ENCODE measurements at places on chromosomes 5 and 9.

- peak; percentile 91 for DNase-seq
Observed at GRCh38 chr5:157665467-157666070, 5.8 kb upstream of the C5orf52 start.

GRCh38 chr9:17870722-17871121 is 291.9 kb downstream of the SH3GL2 start:
- DNase-seq, result no peak

DNA sequence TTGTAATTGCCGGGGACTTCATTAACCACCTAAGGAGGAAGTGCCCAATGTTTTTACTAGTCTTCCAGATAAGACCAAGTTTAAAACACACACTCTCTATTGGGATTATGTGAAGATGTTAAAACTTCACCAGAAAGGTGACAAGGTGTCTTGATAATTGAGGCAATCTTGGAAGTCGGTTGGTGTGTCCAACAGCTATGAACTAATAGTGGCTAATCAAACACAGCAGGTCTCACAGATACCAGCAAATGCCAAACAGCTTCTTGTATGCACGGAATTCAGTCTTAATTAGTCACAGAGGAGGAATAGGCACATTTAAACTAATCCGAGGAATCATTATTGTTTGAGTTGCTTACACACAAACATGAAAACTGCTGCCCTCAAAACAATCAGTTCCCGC is 214.5 kb downstream of the SEC61B start:
- DNase-seq, result no peak

DNA sequence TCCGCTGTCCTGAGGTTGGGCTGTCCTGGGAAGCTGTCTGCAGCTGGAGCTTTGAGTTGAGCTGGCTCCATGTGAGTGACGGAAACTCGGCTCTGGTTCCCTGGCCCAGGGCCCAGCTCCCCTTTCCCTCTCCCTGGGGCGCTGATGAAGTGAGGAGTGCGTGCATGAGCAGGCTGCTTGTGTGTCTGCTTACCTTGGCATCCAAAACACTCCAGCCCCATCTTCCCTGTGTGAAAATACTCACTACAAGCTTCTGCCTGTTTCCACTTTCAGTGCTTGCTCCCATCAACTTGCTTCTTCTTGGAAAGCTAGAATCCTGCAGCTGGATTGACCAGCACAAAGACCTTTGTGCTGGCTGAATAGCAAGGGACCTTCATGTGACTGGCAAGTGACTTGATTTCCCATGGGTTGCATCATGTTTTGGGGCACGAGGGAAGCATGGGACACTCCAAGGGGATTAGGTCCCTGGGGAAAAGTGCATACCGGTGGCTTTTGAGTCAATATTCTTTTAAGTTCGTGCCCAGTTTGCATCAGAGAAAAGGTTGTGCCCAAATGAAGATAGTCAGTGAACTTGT is 198.1 kb downstream of the GADD45G start:
- no peak for DNase-seq

GRCh38 chr9:137502008-137502911 is 43.1 kb upstream of the NSMF start:
- peak; percentile 15 for DNase-seq

DNA sequence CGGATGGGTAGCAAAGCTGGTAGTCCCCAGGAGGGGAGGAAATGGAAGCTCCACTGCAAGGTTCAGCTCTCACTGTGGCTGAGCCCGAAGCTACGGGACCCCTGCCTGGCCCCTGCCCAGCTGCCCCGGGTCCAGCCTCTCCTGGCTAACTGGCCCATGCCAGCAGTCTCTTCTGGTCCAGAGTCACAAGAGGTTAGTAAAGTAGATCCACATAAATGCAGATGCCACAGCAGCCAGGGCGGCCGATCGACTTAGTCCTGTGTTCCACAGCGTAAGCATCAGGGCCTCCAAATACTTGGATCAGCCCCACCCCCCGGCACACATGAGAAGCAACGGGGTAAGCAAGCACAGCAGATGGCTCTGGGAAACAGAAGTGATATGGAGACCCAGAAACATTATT is 42.1 kb downstream of the MRPL36 start:
- no peak for DNase-seq

DNA sequence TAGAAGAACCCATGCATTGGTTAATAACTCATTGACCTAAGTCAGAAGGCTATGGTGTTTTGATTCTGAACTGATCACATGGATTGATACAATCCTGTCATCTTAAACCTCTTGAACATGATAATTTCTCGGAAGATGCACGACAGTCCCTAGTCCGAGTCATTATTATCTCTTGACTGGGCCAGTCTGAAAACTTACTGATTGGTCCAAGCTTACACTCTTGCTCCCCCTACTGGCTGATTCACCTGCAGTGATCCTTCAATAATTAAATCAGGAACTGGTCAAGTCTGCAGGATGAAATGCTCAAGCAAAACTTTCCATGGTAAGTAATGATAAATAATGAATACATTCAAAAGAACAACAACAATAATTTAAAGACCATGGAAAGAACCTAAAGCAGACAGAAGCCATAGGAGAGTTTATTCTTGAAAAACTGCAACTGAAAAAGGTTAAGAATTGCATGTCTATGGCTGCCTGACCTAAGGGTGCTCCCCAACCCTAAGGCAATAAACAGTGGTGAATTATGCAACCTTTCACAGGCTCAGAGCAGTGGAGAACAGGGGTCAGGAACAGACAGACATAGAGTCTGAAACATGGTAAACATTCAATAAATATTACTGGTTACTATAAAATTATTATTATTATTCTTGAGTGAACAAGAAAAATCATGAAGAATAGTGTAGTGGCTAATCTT is 79.3 kb downstream of the BRINP1 start:
- DNase-seq, result peak; percentile 30

GRCh38 chr9:131942146-131942720 is 137.4 kb downstream of the MED27 start:
- DNase-seq, result peak; percentile 11

DNA sequence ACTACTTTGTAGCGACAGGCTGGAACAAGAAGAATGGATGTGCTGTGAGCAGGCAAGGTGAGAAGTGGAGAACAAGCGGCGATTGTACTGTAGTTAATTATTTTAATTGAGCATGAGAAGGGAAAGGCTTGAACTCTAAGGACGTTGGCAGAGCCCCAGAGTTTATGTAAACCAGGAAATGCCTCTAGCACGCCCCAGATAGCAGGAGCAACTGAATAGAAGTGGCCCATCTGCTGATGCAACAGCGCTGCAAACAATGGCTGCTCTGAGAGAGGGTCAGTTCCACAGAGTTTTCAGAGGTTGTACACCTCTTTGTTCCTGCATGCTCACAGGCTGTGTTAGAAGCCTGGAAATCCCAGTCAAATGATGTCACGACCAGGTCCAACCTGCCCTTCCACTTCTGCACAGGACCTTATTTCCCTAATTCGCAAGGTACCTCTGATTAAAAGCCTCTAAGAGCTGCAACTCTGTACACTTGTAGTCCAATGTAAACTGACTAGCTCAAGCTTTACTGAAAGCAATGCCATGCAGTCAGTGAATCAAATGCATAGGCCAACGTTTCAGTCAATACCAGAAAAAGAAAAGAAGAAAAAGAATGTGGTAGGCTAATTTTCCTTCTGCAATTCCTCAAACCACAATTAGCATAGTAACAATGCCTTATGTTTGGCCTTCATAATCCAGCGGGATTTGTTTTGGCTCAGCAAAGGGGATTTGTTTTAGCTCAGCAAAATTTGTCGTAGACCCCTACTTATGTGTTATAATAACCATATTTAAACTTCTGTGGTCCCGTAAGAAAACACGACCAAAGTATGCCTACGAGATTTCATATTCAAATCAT is 119.6 kb upstream of the RETREG1 start:
- peak; percentile 52 for DNase-seq

GRCh38 chr5:78717674-78718584 is 69.4 kb upstream of the LHFPL2 start:
- DNase-seq, result peak; percentile 49

DNA sequence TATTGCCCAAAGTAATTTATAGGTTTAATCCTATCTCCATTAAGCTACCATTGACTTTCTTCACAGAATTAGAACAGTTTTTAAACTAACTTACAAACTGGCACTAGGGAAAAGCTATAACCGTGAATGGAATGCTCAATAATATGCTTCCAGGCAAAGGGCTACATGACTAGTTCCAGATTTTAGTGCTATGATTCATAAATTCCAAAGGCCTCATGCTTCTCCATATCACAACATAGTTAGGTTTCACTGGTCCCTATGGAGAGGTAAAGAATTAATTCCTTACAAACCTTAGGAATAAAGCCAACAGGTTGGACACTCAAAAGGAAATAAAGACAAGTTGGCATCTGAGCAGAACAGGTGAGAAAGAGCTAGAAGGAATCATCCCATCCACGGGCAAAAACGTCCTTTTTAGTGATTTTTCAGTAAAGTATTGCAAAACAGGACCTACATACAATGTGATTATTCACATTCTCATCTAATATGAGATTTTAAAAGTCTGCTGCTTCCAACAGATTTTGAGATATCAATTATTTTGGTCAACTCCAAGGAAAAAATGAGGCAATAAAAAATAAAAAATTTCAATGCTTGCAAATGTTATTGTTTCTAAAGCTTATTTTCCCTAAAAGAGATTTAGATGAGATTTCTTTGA is 97.0 kb upstream of the TARS1 start:
- DNase-seq, result peak; percentile 85

Measured in amniotic epithelial cell (primary cell).